ENCODE measurements at places on chromosomes 7 and 10.

- DNase-seq, result no peak
Measured at GRCh38 chr7:143282124-143282523, 2.6 kb upstream of the TMEM139 start.

- peak; percentile 16 for DNase-seq
Measured at GRCh38 chr7:111855161-111855841, 293.0 kb upstream of the IMMP2L start.

GRCh38 chr10:4144817-4145216 is 359.8 kb upstream of the KLF6 start:
- DNase-seq, result no peak

DNA sequence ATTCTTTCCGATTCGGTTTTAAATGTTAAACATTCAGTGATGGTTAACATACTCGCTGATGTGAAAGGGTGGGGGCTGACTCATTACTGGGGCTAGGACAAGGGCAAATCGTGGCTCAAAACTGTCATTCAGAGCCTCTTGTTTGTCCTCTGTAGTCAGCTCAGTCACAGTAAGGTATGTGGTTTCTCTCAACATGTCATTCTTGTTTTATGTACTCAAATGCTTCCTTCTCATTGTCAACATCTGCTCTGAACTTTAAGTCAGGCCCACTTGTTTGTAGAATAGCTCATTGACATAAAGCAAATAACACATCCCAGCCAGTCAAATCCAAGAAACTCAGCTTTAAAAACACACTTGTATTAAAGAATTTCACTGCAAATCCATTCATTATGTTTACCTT is 7.3 kb downstream of the SLC16A9 start:
- DNase-seq, result no peak

- no peak for DNase-seq
Measured at GRCh38 chr10:15775513-15775912, 55.8 kb upstream of the ITGA8 start.

GRCh38 chr10:100725869-100726426 is 19.4 kb upstream of the PAX2 start:
- DNase-seq, result no peak

DNA sequence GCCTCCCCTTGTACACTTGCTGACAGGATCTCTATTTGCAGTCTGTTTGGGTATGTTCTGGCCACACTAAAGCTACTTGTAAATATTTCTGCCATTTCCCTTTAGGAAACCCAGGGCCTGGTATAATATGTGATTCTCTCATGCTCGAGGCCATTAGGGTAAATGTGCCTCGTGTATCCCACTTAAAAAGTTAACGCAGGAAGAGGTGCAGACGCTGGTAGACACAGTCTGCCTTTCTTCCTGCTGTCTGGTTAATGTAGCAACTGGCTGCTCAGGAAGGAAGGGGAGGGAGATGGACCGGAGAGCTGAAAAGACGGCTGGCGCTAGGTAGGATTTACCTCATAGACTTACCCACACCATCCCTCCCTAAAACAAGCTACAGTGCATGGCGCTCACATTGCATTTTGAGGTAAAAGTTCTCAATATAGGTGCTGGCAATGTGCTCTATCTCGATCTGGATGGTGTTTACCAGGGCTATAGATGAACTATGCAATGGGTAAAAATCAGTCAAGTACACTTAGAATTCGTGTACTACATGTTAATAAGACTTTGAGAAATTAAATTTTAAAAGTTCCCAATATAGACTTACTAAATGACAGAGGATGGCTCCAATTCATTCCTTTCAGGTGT is 125.9 kb downstream of the JAZF1 start:
- DNase-seq, result no peak

DNA sequence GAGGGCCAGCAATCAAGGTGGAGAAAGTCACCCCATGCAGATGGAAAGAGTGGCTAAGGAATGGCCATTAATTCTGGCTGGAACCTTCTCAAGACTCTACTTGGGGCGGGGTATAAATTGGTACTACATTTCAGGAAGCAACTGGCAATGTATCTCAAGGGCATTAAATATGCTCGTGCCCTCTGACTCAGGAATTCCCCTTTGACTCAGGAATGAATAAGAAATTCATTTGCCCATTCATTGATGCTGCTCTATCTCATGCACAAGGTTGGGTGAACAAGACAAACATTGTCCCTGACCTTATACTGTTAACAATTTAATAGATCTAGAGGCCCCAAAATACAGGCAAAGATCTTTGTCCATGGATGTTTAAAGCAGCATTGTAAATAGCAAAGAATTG is 188.1 kb downstream of the MYOF start:
- no peak for DNase-seq

- DNase-seq, result no peak
Measured at GRCh38 chr10:1520909-1521565, 216.3 kb downstream of the ADARB2 start.

GRCh38 chr7:69640925-69641594 is 42.8 kb downstream of the AUTS2 start:
- DNase-seq, result no peak

- no peak for DNase-seq
Measured at GRCh38 chr7:118870187-118870586, 645.7 kb downstream of the ANKRD7 start.

GRCh38 chr7:92982928-92983327 is 134.9 kb downstream of the SAMD9 start:
- DNase-seq, result no peak

DNA sequence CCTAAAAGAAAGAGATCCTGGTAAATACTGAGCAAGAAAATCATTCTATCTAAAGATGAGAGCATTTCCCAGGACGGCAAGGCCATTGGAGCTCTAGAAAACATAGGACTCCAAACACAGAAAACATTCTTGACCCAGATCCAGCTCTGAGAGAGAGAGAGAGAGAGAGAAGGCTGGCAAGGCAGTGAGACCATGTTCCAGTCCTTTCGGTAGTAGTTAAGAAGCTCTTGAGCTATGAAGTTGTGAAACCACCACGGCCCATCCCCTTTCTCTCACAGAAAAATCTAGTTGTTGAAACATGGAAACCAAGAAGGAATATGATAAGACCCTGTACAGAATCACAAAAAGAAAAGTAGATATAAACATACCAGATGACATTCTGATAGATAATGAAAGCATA is 212.4 kb upstream of the NPSR1 start:
- no peak for DNase-seq

DNA sequence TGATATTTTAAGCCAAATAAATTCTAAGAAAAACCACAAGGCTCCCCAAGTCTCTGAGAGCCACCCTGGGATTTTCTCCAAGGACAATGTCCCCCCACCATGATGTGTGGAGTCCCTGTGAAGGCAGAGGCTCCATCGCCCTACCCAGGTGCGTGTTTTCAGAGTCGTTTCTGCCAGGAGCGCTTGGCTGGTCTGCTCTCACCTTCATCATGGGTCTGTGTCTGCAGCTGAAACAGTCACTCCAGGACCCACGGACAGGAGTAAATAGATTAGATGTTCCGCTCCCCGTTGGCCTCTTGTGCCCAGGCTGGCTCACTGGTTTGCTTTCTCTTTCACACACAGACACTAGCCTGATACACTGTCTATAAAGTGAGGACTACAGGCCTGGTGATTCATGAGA is 217.5 kb downstream of the SFMBT2 start:
- no peak for DNase-seq

DNA sequence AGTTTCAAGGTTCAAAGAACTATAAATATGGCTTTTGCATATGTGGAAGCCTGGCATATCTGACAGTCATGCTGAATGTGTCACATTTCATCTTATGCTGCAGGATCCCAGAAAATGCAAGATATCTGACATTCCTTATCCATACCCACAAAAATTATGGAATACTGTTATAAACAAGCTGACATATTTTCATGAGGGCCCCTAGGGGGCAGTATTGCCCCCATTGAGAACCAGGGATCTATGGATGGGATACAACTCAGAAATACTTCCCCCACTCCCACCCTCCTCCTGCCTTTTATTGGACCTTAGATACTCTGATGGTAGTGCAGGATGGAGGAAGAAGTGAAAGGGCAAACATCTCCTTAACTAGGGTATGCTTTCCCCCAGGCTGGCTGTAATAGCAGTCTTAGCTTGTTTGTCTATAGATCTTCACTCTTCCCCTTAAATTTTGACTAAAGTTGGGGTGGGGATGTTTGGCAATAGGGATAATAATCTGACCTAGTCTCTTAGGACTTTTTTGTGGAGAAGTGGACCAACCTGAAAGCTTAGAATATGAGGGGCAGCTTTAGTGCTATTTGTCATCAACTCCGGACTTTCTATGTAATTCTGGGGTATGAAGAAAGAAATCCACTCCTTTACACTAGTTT is 3.5 kb upstream of the GNGT1 start:
- peak; percentile 48 for DNase-seq

GRCh38 chr10:62073429-62073828 is 171.9 kb downstream of the ARID5B start:
- no peak for DNase-seq

DNA sequence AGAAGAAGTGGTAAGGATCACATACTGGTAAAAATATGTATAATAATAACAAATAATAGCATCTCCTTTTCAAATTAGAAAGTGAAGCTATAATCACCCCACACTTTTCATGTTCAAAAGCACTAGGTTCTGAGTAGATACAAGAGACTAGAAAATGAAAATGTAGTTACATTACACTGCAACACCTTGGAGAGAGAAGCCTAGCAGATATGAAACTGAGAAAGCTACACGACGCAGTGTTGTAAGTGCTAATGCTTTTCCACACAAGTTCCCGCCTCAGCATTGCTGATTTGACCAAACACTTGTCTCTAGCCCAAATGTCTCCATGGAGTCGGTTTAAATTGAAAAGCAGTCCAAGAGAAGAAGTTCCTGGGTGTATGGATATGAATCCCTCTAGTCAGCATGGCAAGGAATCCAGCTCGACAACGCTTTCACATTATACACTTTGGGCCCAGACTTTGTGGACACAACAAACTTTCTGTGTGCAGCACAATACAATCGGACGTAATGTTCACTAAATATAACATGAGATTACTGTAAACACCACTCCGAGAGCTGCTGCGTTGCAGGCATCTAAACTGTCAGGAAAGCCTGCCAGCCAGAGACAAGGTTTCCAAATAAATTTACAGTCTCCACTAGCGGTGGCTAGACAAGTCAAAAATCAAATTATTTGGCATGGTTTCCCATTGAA is 1.7 kb downstream of the PDE1C start:
- DNase-seq, result no peak

DNA sequence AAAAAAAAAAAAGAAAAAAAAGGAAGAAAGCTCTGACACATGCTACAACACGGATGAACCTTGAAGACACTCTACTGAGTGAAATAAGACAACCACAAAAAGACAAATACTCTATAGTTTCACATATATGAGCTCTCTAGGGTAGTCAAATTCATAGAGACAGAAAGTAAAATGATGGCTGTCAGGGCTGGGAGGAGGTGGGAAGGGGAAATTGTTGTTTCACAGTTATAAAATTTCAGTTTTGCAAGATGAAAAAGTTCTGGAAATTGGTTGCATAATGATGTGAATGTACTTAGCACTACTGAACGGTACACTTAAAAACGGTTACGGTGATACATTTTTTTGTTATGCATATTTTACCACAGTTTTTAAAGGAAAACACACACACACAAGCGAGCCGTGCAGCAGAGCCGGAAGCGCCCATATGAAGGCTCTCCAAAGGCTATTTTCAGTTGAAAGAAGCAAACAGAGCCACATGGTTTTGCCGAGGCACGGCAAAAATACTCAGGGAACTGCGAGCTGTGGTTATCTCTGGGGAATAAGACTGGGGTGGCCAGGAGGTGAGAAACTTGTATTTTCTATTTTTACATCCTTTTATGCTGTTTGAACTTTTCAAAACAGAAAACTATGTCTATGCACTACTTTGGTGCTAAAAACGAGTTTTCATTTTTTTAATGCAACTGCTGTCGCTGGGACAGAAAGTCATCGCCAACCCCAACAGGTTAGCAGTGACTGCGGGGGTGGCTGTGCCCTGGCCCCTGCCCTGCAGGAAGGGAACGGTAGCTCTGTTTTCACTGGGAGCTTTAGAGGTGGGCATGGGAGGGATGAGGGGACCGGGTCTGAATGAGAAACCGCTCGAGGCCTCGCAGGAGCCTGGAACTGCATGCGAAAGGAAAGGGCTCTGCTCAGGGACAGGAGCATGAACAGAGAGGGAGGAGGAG is 132.9 kb downstream of the OAT start:
- DNase-seq, result no peak

DNA sequence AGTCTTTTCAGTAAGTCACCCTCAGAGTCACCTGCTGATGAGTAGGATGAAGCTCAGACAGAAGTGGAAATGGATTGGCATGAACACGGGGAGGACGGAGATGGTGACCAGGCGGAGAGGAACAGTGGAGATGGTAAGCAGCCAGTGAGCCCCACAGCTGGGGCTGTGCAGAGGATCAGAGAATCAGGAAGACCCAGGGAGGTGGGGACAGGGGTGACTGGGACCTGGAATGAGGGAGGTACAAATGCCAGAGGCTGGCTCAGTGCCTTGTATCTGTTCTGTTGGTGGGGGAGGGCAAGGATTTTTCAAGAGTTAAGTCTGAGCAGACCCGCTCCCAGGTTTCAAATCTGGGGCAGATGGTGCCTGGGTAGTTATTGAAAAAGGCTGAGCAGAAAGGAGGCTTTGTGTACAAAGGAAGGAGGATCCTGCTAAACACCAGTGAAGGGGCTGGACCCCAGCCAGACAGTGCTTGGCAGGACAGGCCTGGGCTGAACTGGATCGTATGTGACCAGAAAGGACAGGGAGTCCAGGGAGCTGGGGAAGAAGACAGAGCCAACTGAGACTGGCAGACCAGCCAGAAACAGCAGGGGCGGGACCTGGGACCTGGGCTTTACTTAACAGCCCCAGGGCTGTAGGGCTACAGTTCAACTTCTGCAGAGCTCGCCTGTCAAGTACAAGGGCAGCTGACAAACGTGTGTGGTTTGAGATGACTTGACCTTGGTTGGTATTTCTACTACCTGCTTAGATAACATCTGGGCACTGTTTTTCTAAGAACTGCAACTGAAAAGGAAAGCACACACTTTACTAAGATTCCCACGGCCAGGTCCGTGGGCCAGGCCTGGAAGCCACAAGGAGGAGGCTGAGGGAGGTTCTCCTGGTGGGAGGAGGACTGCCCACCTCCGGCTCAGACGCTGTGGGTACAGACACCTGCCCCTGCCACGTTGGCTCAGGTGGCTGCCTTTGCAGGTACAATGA is 13.2 kb upstream of the FRMPD2 start:
- DNase-seq, result peak; percentile 29

- no peak for DNase-seq
Measured at GRCh38 chr7:17500736-17501135, 202.3 kb downstream of the AHR start.

DNA sequence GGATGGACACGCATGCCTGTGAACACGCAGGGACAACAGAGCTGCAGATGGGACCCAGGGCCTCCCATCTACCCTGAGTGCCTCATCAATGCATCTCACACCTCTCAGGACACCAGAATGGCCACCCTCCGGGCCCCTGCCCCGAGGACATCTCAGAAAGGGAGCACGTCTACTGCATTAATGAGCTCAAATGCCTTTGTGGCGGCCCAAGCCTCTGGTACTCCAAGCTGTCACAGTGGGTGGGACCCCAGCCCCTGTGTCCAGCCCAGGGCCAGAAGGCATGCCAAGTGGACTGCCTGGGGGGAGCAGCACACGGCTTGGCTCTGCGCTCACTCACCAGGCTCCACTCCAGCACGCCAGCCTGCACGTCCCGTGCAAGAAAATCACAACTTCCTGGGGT is 52.0 kb downstream of the TCERG1L start:
- DNase-seq, result no peak

- no peak for DNase-seq
Measured at GRCh38 chr7:140262242-140262903, 85.6 kb upstream of the KDM7A start.

- no peak for DNase-seq
Measured at GRCh38 chr7:77931841-77932240, 133.3 kb downstream of the PHTF2 start.

Measured in NCI-H1694 treated with DMSO at 0.1 percent for 48 hours (cell line).